ENCODE measurements at places on chromosomes 2 and 18. TPM values are rescaled to one million over a fixed set of nuclear protein-coding genes. Genes with fewer than 3 reads are reported as not detected.

The CDH2 gene
- total RNA-seq = 107 TPM

The TBR1 gene
- not detected for total RNA-seq

The ALK gene
- total RNA-seq = under 0.01 TPM

The OSR1 gene
- total RNA-seq = 3.9 TPM

The SP5 gene
- total RNA-seq = not detected

The KANSL1L gene
- 23.4 TPM for total RNA-seq

The CNDP1 gene
- not detected for total RNA-seq

The LYPD6 gene
- total RNA-seq = 4.4 TPM

The FLACC1 gene
- total RNA-seq = 1.4 TPM

The CELF4 gene
- total RNA-seq = not detected

The NCKAP5 gene
- 1.6 TPM for total RNA-seq

The HOXD11 gene
- 3.0 TPM for total RNA-seq

The GAL3ST2 gene
- 0.44 TPM for total RNA-seq

The C2orf69 gene
- total RNA-seq = 13.4 TPM

The TTC39C gene
- total RNA-seq = 31.5 TPM

The FSHR gene
- not detected for total RNA-seq

The ZNF396 gene
- 0.89 TPM for total RNA-seq

The RGPD3 gene
- total RNA-seq = 0.37 TPM

The CCDC68 gene
- 1.8 TPM for total RNA-seq

The MYCN gene
- not detected for total RNA-seq

The SERPINB2 gene
- 2.4 TPM for total RNA-seq

The REG1B gene
- total RNA-seq = not detected

The APLF gene
- total RNA-seq = 4.2 TPM

The UGT1A4 gene
- not detected for total RNA-seq

The ATIC gene
- total RNA-seq = 30.9 TPM

The MALL gene
- 18.1 TPM for total RNA-seq

The FKBP1B gene
- 10.9 TPM for total RNA-seq

The DPP10 gene
- total RNA-seq = not detected
